Neuronal stem cell (in vitro differentiated cells): ENCODE measurements at places on chromosomes 12 and 14.

DNA sequence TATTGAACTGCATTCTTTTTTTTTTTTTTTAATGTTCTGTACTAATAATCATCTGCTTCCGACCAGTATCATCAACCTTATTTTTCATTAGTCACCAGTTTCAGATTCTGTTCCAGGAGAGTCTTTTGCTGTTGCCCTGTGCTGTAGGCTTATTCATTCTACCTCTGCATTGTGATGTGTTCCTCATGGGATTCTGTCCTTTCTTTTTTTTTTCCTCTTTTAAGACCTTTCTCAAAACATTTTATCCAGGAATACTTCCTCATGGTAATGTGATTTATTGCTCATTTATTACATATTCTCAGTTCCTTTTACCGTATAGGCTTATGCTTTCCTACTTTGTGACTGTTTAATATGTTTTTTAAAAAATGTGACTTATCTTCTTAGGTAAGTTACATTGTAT, 4.8 kb downstream of the NDUFA9 start:
- no peak overlapping the region for H3K4me3 ChIP-seq
- H3K36me3 ChIP-seq: peaks cover 51% of the 10 kb centered on the region
- H3K27me3 ChIP-seq: no peaks in the 10 kb centered on the region

DNA sequence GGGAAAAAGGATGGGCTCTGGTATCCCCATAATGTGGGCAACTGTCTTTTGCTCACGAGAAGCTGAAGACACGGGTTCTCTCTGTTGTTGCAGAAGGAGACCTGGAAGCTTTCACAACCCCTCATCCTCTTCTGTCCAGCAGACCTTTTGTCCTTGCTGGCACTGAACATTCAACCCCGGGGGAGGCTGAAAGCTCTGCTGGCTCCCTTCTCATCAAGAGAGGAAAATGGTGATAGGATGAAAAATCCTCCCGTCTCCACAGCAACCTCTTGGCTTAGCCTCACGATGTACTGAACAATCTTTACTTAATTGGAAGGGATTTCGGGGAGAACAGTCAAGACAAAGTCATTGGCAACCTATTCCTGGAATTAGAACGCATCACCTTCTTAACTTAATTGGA, 39.0 kb downstream of the ELK3 start:
- no peak overlapping the region for H3K27ac ChIP-seq
- no peaks in the 10 kb centered on the region for H3K36me3 ChIP-seq
- H3K27me3 ChIP-seq: no peaks in the 10 kb centered on the region
- no peaks in the 10 kb centered on the region for H3K4me1 ChIP-seq

GRCh38 chr14:74610866-74611649, 979 bp downstream of the LTBP2 start:
- H3K4me1 ChIP-seq: peaks cover 5% of the 10 kb centered on the region
- H3K27me3 ChIP-seq: peaks cover 16% of the 10 kb centered on the region
- no peak overlapping the region for H3K27ac ChIP-seq

DNA sequence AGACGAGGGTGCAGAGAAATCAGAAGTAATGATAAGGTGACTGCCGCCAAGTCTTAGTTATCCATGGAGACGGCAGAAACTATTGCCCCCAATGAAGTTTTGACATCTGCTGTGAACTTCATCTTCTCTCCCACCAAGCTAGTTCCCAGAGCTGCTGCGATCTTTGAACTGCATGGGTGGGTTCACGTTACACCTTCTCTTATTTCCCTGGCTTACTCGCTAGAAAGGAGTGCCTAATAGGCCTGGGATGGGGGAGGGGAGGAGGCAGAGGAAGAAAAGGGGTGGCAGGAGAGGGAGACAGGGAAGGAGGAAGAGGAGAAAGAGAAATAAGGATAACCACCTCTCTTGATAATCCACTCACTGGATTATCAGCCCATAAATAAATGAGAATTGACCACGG, 157.1 kb downstream of the NTF3 start:
- H3K27me3 ChIP-seq: no peaks in the 10 kb centered on the region
- no peak for DNase-seq

GRCh38 chr12:131101703-131102492, 148.2 kb downstream of the ADGRD1 start:
- no peak for DNase-seq
- H3K4me3 ChIP-seq: no peak overlapping the region
- H3K27me3 ChIP-seq: peaks cover 6% of the 10 kb centered on the region
- H3K36me3 ChIP-seq: no peaks in the 10 kb centered on the region
- H3K27ac ChIP-seq: no peak overlapping the region
- peaks cover 19% of the 10 kb centered on the region for H3K4me1 ChIP-seq

DNA sequence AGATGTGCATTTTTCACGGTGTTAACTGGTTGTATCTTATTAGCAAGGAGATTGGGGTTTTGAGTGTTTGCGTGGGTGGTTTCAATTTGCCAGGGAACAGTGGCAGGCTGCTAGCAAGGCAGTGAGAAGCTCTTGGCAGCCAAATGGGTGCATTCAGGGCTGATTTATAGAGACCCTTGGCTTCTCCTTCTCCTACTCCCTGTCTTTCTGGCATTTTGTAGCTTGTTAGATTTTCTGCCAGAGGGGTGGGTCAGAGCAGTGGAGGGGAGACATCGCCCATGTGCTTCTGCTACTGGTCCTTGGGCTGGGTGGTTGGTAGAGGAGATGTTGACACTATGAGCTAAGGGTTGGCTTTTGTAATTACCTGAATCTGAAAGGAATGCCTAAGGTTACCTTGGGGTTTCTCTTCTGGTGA, 9.6 kb downstream of the CALM1 start:
- no peak overlapping the region for H3K27ac ChIP-seq
- H3K27me3 ChIP-seq: no peaks in the 10 kb centered on the region
- no peak overlapping the region for H3K4me3 ChIP-seq
- peaks cover 62% of the 10 kb centered on the region for H3K36me3 ChIP-seq
- peaks cover 7% of the 10 kb centered on the region for H3K4me1 ChIP-seq

DNA sequence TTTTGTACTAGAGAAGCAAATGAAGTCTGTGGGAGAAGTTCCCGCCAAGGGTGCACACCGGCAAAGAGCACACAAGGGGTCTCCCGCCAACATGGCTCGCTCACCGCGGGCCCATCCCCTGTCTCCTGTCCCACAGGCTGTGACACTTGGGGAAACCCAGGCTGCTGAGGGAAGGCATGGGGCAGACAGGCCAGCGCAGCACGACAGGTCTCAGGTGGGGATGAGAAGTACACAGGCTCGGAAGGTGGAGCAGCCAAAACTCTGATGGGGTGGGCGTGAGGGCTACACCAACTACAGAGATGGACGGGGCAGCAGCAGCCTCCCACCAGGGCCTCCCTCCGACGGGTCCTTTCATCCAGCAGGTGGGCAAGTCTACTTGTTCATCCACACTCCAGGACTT, 64.4 kb downstream of the RNF34 start:
- H3K4me1 ChIP-seq: peaks cover 8% of the 10 kb centered on the region
- no peak overlapping the region for H3K27ac ChIP-seq
- H3K4me3 ChIP-seq: no peak overlapping the region
- DNase-seq: no peak
- peaks cover 4% of the 10 kb centered on the region for H3K36me3 ChIP-seq

DNA sequence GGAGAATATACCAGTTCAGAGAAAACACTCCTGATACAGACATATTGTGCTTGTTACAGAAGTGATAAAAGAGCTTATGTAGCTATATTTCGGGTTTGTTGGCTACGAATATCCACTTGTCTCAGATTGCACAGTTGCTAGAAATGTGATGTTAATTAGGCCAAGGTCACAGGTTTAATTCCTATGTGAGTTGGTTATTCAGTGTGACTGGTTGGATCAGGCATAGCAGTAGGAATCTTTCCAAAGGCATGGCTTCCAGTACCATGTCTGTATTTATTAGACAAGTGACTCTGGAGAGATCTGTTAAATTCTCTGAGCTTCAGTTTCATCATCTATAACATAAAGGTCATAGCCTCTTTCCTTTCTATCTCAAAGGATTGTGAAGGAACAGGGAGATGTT, 152.7 kb upstream of the KITLG start:
- no peak overlapping the region for H3K4me3 ChIP-seq
- no peak for DNase-seq
- peaks cover 4% of the 10 kb centered on the region for H3K4me1 ChIP-seq

GRCh38 chr14:72651081-72651480, 242.8 kb downstream of the DPF3 start:
- no peak for DNase-seq
- H3K27ac ChIP-seq: no peak overlapping the region
- no peaks in the 10 kb centered on the region for H3K36me3 ChIP-seq

DNA sequence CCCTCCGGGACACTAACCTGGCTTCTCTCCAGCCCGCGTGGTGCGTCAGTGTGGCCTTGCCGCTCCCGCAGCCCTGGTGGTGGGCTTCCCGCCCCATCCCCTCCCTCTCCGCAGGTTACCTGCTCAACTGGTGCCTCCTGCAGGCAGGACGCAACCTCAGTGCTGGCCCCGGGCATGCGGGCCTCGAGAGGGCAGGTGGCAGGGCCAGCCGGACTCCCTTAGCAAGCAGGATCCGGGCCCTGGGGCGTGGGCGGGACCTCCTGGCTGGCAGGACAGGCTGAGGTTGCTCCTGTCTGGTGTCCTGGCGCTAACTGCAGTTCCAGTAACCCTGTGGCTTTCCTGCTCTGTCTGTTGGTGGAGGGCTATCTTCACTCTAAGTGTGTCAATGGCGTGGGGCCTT, 8.6 kb upstream of the ADSS1 start:
- no peak overlapping the region for H3K4me3 ChIP-seq
- no peak overlapping the region for H3K27ac ChIP-seq
- no peaks in the 10 kb centered on the region for H3K27me3 ChIP-seq
- H3K36me3 ChIP-seq: peaks cover 75% of the 10 kb centered on the region
- no peaks in the 10 kb centered on the region for H3K4me1 ChIP-seq

GRCh38 chr14:70881549-70882177, 25.6 kb upstream of the PCNX1 start:
- no peak overlapping the region for H3K27ac ChIP-seq
- H3K4me3 ChIP-seq: no peak overlapping the region
- H3K27me3 ChIP-seq: no peaks in the 10 kb centered on the region
- no peaks in the 10 kb centered on the region for H3K4me1 ChIP-seq
- H3K36me3 ChIP-seq: no peaks in the 10 kb centered on the region
- no peak for DNase-seq
